ENCODE measurements at places on chromosomes 5 and 9.

DNA sequence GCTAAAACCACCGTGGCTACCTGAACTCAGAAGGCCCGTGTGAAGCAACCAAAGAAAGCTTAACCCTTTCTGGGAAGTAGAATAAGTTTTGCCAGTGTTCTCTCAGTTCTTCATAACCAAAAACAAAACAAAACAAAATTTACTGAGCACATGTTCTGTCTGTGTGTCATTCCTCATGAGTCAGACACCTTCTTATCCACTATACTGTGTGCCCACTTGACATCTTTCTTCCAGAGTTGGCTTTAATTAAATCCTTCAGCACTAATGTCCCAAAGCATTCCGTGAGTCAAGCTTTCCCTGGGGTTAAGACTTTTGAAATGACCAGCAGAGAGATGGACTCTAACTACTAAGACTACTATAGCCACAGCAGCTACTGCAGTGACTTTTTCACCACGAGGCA, 61.3 kb downstream of the GLIS3 start:
- peak; percentile 72 for DNase-seq

- DNase-seq: peak; percentile 58
Observed at GRCh38 chr5:178116143-178116885, 3.0 kb downstream of the N4BP3 start.

DNA sequence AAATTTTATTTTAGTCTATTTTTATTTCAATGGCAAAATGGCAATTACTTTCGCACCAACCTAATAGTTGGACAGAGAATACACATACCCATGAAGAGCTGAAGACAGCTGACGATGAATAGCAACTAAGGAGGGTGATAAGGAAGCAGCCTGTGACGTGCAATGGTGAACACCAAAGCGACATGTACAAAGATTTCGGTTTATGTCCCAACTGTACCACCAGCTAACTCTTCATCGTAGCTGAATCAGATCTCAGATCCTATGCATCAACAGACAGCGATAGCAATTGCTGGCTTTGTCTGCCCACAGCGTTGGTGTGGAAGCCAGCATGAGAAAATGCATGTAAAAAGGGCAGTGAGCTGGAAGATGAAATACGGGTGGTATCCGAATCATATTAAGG, 130.6 kb upstream of the ANKH start:
- no peak for DNase-seq

- peak; percentile 30 for DNase-seq
Observed at GRCh38 chr9:14985419-14985818, 75.2 kb upstream of the FREM1 start.

DNA sequence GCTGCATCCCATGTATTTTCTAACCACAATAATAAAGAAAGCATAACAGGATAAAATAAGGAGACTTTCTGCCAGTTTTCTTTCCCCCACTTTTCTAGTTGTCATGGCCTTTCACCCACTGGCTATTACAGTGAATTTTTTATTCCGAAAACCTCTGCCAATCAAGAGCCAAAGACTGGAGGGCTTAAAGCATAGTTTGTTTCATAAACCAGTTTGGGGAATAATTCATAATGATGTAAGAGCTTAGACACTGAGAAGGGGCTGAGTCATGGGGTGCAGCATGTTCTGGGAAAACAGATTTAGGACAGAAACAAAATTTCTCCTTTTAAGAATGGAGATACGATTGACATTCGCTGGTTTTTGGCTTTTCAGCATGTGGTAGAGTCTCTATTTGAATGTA, 4.4 kb upstream of the GLIPR2 start:
- peak; percentile 90 for DNase-seq

GRCh38 chr9:133073086-133074014, 11.6 kb downstream of the CEL start:
- DNase-seq: peak; percentile 76

DNA sequence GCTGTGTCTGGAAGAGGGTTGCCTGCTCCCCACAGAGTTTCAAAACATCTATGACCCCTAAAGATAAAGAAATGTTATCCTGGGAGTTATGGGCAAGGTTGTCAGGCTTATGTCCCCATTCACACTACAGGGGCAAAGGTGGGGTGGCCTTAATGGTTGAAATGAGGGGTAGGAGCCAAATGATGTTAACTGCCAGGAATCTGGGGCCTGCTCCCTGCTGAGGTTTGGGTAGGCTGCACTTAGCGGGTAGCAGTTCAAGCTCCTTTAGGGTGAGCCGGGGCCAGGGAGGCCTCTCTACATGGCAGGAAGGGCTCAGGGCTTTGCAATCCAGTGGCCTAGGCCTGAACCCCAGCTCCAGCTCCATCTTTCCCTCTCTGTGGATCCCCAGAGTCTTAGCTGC, 3.0 kb downstream of the FGF18 start:
- peak; percentile 65 for DNase-seq

- DNase-seq: no peak
Observed at GRCh38 chr5:66658516-66658915, 62.3 kb downstream of the MAST4 start.

DNA sequence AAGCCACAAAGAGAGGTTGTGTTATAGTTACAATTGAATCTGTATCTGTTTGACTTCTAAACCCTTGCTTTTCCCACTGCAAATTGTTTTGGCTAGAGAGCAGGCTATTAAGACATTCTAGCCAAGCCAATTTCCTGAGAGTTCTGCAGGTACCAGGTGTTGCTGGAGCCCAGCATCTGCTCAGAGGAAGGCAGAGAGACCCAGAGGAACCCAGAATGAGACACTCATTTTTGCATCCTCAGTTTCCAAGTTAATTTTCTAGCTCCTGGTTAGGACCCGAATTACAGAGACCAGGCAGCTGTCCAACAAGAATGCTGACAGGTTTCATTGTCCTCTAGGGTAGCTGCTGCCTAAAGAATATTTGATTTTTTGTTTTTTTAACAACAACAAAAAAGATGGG, 266.2 kb downstream of the TRIM32 start:
- DNase-seq: no peak

GRCh38 chr5:59149271-59149670, 566.4 kb downstream of the RAB3C start:
- no peak for DNase-seq

GRCh38 chr5:91048073-91048472, 335.0 kb downstream of the ARRDC3 start:
- no peak for DNase-seq

GRCh38 chr9:112065806-112066606, 109.1 kb downstream of the SUSD1 start:
- DNase-seq: peak; percentile 91

GRCh38 chr9:88748566-88749261, 213.7 kb downstream of the NXNL2 start:
- peak; percentile 85 for DNase-seq

- DNase-seq: no peak
Observed at GRCh38 chr9:109903515-109904138, 123.6 kb downstream of the PALM2AKAP2 start.

- no peak for DNase-seq
Observed at GRCh38 chr5:13249854-13250253, 694.6 kb downstream of the DNAH5 start.

DNA sequence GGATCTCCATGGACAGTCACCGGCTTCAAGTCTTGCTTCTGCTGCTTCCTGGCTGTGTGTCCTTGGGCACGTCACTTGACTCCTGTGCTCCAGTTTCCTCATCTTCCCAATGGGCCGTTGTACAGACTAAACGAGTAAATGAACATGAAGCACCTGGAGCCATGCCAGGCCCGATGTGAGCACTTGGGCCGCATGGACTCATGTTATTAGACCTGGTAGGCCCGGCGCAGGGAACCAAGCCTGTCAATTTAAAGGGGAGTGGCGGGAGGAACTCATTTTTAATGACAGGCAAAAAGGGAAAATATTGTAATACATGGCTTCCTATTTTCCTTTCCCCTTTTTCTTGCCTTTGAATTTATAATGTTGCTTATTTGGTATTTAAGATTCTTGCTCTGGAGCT, 47.5 kb downstream of the TENT4A start:
- DNase-seq: no peak

DNA sequence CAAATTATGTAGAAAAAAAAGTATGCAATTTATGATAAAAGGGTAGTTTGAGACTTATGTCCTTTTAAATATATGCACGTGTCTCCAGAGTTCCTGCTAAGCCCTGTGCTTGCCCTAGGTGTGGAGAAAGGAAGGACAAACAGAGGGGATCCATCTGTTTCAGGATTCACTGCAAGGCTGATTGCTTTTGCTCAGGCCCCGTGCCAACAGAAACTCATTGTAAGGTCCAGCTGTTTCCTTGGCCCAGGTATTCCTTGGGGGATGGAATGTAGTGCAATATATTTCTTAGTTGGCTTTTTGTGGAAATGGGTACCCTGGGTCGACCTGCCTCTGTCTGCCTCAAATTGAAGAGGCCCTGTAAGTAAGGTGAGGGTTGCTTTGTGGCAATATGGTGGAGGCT, 268.6 kb upstream of the CLINT1 start:
- DNase-seq: no peak

DNA sequence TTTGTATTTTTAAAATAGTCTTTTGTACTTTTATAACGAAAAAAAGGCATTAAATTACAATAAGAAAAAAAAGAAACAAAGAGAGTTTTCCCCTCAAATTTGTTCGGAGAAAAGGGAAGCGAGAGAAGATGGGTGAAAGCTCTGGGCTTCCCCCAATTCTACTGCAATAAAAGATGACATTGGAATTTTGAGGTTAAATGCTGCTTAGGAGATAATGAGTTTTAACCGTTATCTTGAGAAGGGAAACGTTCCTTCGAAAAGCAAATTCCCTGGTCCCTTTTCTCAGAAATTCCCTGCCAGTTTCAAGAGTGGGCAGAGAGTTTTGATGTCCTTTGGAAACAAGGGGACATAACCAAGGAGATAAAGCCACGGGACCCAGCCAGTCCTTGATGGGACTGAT, 18.4 kb upstream of the ERGIC1 start:
- DNase-seq: no peak

DNA sequence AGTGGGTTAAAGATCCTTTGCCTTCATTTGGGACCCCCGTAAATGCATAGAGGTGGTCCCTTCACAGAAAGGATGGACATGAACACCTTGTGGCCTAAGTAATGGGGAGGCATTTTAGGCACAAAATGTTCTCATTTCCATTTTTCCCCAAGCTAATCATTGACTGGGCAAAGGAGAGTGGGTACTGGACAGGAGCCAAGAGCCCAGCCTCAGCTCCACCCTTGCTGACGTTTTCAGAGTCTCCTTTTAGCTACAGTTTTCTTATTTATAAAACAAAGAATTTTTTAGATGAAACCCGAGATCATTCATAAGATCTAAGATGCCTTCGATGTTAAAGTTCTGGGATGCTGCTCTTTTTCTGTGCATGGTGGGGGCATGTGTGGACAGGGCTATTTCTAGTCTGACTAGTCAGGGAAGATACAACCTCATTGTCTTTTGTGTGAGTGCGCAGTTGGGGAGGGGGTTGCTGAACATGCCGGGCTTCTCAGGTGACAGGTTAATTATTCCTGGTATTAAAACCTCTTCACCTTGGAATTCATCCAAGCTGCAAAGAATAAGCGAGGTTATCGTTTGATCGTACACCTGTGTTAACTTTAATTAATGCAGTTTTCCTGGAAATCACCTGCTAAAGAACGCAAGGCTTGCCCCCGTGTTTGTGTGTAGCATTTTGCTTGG, 48.4 kb downstream of the ADAMTS16 start:
- DNase-seq: no peak

DNA sequence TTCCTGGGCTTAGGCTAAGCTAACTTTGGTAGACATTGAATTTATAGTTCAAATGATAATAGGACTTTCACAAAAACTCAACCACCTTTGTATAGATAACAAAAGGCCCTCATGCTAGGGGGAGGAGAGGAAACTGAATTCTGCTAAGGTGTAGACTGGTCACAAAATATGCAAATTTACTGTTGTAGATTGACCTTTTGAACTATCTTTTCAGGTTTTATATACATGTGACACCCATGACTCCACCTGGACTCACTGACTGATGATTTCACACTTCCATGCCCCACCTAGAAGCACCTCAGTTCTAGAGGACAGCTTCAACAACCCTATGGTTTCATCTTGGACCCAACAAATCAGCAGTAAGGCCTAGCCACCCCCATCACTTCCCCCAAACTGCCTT, 165.7 kb downstream of the CEMIP2 start:
- no peak for DNase-seq

DNA sequence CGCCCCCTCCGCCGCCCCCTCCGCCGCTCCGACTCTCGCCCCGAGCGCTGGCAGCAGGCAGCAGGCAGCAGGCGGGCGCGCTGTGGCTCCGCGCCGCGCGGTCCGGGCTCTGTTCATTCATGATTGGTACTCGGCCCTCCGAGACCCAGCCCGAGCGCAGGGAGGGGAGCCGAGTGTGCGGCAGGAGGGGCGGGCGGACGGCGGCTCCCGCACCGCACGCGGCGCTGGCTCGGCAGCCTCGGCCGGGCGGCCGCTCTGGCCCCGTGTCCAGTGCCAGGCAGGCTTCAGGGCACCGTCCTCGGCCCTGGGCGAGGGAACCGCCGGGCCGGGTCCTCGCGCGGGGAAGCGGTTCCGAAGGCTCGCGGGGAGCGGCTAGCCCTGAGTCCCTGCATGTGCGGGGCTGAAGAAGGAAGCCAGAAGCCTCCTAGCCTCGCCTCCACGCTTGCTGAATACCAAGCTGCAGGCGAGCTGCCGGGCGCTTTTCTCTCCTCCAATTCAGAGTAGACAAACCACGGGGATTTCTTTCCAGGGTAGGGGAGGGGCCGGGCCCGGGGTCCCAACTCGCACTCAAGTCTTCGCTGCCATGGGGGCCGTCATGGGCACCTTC, at the start of gene KCNIP1:
Gene KCNIP1, plus strand, starts transcription at position 31 of the 607 bp plus-strand sequence.
- DNase-seq: no peak

GRCh38 chr5:178473854-178474253, 116.3 kb downstream of the COL23A1 start:
- DNase-seq: no peak

GRCh38 chr5:98899456-98899855, 29.4 kb downstream of the CHD1 start:
- no peak for DNase-seq

DNA sequence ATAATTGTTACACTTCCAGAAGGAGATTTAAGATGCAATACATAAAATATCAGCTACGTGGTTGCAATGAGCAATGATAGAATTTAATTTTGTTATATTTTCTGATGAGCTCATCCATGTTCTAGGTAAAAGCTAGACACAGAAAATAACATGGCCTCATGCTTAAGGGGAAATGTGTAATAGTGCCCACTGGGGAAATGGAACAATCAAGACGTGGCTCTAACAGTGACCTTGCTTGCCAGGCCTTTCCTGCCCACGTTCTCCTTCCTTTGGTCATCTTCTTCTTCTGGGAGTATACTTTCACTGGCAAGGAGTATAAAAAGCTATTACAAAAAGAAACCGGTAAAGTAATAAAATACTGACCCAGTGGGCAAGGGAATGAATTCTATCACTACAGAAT, 116.2 kb upstream of the TMEM161B start:
- no peak for DNase-seq

DNA sequence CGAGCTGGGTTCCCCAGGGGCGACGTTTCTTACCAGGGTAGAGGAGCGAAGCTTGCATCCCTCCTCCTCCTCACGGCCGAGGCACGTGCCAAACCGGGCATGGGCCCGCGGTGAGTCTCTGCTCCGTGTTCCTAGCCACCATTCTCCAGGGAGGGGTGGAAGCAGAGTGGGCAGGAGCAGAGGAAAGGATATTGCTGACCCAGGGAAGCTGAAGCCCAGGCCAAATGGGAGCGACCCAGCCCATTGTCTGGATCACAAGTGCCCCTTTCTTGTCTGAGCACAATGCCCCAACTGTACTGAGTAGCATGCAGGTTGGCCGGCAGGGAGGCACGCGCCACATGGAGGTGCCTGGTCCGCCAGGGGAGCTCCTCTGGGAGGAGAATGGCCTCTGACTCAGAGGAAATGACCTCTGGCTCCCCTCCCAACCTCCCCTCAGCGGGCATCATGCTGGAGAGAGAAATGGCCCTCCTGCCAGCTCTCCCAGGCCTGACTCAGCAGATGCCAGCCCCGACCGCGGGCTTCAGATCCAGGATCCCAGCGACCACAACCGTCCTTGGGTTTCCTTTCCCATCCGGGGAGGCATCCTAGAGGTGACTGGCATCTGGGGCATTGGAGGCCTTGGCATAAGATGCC, 1.1 kb downstream of the PRR7 start:
- peak; percentile 99 for DNase-seq
